Upper lobe of left lung (tissue), 6 donors: ENCODE measurements at places on chromosomes 5 and 9. TPM values are rescaled to one million over a fixed set of nuclear protein-coding genes. Genes with fewer than 3 reads are reported as not detected.

PCDH1 gene
- 88.0 TPM for total RNA-seq

DNA sequence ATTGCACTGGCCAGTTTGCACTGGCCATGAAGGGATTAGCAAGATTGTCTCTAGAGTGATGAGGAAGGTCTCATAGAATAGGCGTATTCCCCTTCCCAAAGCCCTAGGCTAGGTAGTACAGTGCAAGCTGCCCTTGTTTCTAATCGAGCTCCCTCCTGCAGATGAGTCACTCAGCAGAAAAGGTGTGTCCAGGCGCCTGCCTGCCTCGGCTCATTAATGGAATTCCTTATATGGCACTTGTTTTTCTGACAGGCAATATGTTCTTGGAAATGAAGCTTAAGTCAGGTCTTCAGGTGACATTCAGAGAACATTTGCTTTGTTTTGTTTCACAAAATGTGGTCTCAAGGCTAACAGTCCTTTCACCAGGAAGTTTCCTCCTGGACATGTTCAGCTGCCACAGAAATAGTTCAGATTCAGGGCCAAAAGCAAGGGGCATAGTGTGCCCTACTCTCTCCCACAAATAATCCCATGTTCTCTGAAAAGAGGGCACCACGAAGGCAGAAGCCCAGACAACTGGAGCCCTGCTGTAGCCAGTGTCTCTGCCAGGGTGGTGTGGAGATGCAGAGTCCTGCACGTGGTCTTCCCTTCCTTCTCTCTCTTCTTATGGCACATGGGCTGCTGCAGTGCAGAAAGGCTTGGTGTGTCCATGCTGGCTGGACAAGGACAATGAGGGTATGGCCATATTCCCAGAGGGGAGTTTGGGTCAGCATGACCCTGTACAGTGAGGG, 281.1 kb upstream of the MAP3K1 start:
- no peaks in the 10 kb centered on the region for H3K4me1 ChIP-seq
- H3K36me3 ChIP-seq = no peaks in the 10 kb centered on the region
- peak; percentile 40 for DNase-seq

- peak; percentile 82 for DNase-seq
- H3K36me3 ChIP-seq = no peaks in the 10 kb centered on the region
- no peak overlapping the region for H3K4me3 ChIP-seq
- H3K27me3 ChIP-seq = no peaks in the 10 kb centered on the region
These were observed 266.1 kb downstream of the CWC27 start for GRCh38 chr5:65034813-65035209.

FAM151B gene
- 5.2 TPM for total RNA-seq

HTR4 gene
- not detected for total RNA-seq

ALDH1A1 gene
- total RNA-seq = 107 TPM

IFNA8 gene
- not detected for total RNA-seq

DNA sequence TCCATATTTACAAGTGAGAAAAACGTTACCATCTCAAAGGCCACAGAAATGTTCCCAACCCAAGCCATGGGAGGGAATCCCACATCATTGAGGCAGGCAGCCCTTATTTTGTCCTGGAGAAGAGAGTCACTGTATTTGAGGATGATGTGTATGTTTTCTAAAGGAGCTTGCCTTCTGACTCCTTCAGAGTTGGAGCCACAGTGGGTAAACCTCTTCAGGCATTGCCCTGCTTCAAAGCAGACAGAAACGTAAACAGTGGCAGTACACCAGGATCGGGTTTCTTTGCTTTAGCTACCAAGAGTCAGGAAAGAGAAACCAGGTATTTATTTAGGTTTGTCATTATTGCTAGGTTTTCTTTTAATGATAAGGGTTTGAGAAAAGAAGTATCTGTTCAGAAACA, 45.7 kb downstream of the MUSK start:
- no peak for DNase-seq
- no peak overlapping the region for H3K4me3 ChIP-seq
- H3K4me1 ChIP-seq = no peaks in the 10 kb centered on the region
- no peaks in the 10 kb centered on the region for H3K36me3 ChIP-seq
- H3K27ac ChIP-seq = no peak overlapping the region
